Renal cortical epithelial cell (primary cell): ENCODE measurements at places on chromosomes 4 and X.

DNA sequence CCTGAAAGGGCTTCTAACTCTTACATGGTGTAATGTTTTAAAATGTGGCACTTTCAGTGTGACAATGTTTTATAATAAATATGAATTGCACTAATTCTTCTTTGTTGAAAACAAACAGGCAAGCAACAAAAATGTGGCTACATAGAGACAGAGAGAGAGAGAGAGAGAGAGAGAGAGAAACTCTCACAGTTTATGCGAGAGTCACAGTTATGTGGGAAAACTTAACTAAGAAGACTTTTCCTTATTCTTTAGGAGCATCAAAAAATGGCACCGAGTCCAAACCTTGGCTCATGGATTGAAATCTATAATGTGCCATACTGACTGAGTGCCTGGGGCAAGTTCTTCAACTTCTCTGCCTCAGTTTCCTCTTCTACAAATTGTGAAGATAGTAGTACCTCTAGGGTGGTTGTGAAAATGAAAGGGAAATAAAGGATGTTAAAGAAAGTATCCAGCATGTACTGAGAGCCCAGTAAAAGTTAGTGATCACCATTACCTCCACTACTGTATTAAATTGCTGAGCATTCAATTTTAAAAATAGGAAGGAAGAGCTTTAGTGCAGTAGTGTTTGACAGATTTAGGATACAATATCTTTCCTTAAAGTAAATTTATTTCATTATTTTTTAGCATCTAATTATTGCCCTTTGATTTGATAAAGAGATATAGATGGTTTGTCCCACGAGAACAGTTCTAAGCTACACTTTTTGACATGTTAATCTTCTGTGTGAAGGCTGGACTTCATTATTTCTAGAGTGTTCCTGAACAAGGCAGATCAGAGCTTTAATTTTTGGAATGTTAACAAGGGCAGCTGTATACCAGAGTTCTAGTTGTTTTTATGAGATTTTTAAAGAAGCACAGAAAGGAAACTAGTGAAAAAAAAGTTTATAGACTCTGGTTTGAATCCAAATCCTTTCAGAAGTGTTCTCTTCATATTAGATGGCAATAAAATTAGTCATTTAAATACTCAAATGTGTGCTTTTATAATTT is 187.5 kb upstream of the ANK2 start:
- DNase-seq: no peak

DNA sequence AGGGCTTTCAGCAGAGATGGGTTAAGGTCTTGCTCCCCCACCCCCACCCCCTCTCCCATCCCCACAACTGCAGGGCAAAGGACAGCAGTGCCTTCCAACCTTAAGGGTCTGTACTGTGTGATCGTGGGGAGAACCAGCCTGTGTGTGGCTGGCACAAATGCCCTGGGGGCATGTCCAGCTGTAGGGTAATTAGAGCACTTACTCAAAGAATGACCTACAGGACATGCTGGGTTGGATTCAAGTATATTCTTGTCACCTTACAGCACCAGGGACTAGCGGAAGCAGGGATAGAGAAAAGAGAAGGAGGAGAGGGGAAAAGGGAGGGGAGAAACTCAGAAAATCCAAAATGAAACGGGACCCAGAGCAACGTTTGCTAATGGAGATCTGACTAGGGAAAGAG is 191.3 kb upstream of the GATB start:
- no peak for DNase-seq

DNA sequence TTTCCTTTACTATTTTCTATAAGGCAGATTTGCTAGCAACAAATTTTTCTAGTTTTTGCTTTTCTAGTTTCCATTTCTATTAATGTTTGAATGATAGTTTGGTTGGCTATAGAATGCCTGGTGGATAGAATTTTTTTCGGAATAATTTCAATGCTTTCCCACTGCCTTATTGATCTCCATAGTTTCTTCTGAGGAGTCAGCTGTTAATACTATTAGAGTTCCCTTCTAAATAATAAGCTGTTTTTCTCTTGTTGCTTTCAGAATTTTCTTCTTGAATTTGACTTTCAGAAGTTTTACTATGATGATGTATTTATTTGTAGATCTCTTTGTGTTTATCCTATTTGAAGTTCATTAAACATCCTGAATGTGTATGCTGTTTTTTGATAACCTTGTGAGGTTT is 91.8 kb downstream of the VSIG4 start:
- no peak for DNase-seq

GRCh38 chr4:79273915-79274314 is 51.9 kb downstream of the NAA11 start:
- DNase-seq: no peak

- no peak for DNase-seq
Observed at GRCh38 chr4:165203541-165204461, 3.6 kb upstream of the KLHL2 start.
